ENCODE measurements at places on chromosomes 12 and 14.

DNA sequence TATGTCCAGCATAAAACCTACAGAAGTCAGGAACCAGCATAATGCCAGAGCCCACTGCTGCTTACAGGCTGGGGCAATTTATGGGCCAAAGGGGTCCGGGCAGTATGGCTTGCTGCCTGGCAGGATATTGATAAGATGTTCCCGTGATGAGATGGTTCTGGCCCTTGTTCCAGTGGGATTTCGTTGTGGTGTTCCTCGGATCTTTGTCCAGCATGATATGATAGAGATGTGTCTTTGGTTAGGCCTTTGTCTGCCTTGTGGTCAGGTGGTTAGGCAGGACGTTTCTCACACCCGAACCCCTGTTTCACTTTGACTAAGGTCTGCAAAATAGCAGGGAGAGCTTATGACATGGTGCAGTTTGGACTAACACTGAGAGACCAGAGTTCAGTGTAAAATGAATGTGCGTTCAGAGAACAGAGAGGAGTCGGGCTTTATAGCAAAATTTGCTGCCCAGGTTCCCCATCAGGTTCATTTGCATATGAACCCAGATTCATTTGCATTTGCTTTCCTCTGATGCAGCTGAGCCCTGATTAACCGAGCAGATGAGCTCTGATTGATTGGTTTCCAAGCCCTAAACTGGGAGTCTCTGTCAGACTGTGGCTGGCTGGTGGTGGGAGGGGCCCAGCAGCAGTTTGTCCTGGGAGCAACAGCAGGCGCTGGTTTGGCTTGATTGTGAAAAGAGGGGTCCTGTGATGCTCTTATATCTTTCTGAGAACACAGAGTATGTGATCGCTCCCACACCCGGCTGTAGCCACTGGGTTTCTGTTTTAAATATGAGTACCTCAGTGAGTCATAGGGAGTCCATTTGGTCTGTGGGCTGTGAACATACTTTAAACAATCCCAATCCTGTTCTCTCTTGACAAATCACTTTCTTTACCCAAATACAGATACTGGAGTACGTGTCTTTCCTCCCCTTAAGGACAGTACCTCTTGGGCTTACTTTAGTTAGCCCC, 156.3 kb upstream of the PZP start:
- peak; percentile 70 for DNase-seq

GRCh38 chr12:59708064-59708463, 112.2 kb downstream of the SLC16A7 start:
- DNase-seq: no peak

GRCh38 chr12:68106160-68106559, 53.4 kb downstream of the IFNG start:
- peak; percentile 24 for DNase-seq

- DNase-seq: no peak
These were observed 13.7 kb downstream of the RMST start for GRCh38 chr12:97476255-97476654.

DNA sequence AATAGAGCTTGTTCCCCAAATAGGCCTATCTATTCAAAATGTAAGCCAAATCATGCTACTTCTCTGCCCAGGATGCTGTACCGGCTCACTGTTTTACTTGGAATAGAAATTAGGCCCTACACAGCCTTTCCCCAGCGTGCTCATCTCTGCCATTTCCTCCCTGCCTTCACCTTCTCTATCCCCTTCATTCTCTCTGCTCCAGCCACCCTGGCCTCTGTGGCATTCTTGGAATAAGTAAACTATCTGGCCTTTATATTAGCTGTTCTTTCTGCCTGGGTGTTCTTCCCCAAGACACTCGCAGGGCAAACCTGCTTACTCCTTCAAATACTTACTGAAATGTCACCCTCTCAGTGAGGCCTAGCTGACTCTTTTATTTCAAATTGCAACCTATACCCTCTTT, 30.9 kb upstream of the DYRK2 start:
- DNase-seq: no peak

All from suppressor macrophage treated with lipopolysaccharide for 4 hours (primary cell).